ENCODE measurements at places on chromosomes 16 and 17. TPM values are rescaled to one million over a fixed set of nuclear protein-coding genes. Genes with fewer than 3 reads are reported as not detected.

DNA sequence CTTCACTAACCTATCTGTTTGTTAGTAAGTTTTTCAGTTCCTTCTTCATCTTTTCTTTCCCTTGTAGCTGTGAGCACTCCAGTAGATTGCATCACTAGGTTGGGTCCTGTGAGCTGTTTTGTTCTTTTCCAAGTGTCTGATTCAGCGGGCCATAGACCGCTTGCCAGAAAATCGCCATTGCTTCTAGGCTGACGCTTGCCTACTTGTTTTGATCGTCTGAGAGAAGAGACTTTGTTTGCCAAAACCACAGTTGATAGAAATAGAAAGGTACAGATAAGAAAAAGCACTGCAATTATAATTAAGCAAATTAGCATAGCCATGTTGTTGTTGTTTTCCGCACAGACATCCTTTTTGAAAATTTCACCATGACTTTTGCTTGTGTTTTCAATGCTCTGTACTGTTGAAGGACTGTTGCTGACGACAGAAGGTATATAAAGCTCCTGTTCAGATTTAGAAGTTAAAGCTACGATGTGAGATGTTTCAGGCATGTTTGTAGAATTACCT lies 3.1 kb downstream of the EVI2A start:
- DNase-seq = peak; percentile 67

GRCh38 chr17:75689441-75689873 lies 22.3 kb downstream of the SAP30BP start:
- peak; percentile 50 for DNase-seq

GRCh38 chr17:50947782-50948543 lies 81.8 kb upstream of the TOB1 start:
- no peak for DNase-seq

- no peak for DNase-seq
Measured at GRCh38 chr17:14298221-14298946, 2.5 kb upstream of the HS3ST3B1 start.

GRCh38 chr17:72380737-72381136 lies 259.9 kb downstream of the SOX9 start:
- no peak for DNase-seq

DNA sequence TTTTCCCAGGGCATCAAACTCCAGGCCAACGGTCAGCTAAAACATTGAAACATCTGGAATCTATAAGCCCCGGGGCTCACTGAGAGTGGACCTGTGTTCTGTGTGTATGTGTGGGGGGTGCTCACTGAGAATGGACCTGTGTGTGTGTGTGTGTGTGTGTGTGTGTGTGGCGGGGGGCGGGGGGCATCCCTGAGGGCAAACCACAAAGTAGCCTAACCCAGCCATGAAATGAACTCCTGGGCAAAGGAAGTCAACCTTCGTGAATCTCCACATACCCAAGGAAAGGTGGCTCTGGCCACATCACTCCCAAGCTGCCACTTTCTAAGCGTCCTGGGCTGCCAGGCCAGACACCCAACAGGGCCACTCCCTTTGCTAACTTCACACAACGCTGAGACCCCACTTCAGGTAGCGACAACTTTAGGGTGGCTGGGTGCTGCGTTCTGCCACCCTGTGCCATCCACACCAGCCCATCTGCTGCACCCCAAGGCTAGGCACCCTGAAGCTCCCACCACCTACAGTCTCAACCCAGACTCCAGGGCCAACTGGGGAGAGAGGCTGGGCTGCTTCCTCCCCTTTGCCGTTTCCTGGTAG lies 1.6 kb downstream of the MAFG start:
- no peak for DNase-seq

DNA sequence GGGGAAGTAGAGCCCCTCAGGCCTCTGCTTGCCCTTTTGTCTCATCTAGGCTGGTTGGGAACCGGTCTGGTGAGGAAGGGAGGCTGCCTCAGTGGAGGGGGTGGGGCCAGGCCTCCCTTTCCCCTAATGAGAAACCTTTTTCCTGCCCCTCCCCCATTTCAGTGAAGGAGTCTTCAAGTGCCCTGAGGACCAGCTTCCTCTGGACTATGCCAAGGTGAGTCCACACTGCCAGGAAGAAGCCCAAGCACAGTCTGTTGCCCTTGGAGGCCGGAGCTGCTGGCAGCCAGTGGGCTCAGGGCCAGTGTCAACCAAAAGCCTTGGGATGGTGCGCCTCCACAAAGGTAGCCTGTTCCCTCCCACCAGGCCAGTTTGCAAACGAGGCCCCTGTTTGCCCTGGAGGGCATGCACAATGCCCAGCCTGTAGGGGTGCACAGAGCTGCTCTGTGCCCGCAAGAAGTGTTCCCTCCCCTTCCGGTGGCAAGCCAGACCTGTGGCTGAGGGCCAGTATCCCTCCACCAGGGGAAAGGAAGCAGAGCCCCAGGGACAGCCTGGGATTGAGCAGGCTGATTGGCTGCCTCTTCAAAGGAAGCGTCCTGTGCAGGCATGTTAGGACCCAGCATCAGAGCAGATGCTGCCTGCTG lies 3.4 kb downstream of the TRAF4 start:
- DNase-seq = no peak

- DNase-seq = no peak
Measured at GRCh38 chr17:1041746-1042145, 44.8 kb downstream of the TIMM22 start.

GRCh38 chr17:16211590-16211989 lies 3.7 kb downstream of the NCOR1 start:
- DNase-seq = no peak

DNA sequence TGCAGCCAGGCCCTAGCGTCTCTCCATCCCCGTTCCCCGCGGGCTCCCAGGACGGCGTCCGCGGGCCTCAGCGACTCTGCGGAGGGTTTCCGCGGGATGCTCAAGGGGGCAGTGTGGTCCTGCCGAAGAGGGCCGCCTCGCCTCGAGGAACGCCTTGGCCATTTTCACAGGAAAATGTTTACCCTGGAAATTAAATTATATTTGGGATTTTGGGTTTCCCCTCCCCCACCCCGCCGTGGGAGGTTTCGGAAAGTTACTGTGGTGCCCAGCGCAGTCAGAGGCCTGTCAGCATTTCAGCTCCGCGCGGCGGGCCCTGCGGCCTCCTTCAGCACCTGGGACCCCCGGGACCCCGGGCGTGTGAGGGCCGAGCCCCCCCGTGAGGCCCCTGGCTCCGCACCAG lies 94.5 kb downstream of the PCTP start:
- DNase-seq = peak; percentile 23

DNA sequence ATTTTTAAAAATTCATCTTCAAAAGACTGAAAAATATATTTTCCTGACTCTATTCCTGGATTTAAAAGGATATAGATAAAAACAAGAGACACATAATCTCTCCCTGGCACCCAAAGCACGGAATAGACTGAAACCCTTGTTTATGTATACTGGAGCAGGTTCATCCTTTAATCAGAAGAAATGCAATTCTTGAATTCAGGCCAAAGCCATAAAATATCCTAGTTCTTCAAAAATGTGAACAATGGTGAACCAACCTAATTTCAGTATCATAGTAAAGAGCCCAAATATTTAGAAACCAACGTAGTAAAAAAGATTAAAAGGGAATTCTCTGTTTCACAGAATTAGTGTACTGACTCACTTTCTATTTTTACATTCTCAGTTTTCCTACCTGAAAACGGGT lies 188.5 kb upstream of the C17orf78 start:
- no peak for DNase-seq

GRCh38 chr16:17367923-17368322 lies 102.8 kb downstream of the XYLT1 start:
- DNase-seq = no peak

- DNase-seq = no peak
Measured at GRCh38 chr16:75225678-75226515, 7.1 kb downstream of the CTRB1 start.

DNA sequence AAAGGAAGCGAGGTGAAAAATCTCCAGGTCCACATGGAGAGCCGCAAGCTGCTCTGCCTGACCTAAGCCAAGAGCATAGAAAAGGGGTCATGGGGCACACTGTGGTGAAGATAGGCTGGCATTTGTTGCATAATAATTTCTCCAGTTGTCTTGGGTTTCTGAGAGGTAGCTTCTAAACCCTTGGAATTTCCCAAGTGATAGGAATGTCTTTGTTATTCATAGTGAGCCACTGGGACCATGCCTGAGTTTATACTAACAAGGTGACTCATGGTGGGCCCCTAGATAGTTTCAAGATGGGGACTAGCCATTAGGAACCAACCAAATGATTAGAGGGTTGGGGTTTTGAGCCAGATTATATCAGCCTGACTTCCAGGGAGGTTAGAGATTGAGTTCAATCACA lies 25.6 kb downstream of the SOST start:
- no peak for DNase-seq

DNA sequence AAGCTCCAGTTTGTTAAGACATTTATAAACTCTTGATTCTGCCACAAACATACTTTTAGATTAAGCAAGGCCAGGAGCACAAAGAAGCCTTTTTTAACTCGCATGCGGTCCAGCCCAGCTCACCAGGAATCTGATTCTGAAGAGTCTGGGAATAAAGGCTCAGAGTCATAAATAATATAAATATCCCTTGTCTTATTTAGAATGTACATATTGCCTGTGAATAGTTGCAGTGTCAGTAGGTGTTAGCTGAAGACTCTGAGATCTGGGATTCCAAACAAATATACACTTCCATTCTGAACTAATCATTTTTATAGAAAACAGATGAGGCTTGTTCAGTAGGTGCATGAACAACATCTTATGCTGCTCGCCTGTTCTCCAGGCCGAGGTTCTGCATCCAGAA lies 59.1 kb upstream of the ELAC2 start:
- no peak for DNase-seq

DNA sequence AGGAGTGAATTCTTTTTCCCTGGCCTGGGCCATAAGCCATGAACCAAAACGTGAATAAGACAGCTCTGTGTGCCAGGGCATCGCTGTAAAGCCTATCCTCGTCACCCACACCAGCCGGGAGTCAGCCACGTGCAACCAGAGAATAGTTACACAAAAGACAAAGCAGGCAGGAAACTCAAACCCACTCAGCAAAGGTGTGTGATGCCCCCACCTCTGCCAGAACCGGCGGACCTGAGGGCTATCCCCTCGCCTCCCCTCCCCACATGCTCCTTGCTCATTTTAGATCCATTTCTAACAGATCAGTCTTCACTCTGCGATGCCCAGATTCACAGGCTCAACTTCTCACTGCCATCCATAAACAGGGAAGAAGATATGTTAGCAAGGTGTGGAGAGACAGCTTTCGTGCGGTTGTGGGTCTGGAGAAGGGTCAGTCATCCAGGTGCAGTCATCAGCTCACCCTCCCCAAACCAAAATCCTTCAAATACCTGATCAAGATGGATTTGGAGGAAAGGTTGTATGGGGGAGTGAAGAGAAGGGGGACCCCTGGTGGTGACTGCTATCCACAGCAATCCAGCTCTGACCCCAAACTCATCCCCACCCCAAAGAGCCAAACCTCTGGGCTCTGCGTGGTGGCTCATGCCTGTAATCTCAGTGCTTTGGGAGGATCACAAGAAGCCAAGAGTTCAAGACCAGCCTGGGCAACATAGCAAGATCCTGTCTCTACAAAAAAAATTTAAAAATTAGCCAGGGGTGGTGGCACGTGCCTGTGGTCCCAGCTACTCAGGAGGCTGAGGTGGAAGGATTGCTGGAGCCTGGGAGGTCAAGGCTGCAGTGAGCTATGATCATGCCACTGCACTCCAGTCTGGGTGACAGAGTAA lies 219.2 kb downstream of the C16orf78 start:
- DNase-seq = peak; percentile 31

- no peak for DNase-seq
Measured at GRCh38 chr17:71011391-71011790, 842.1 kb downstream of the KCNJ2 start.

DNA sequence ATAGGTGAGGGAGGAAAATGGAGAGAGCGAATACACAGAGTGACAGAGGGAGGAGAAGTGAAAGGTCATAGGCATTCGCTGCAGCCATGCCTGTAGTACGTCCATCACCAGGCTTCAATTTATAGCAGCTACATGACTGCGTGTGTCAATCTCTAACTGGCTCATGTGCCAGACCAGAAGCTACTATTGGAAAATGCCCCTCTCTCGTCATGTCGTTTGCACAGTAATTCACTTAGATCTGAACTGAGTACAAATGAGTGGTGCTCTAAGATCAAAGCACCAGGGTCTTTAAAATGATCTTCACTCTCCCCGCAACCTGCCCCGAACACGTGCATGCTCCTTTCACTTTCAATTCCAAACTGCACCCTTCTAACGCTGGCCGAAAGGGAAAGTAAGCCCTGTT lies 51.3 kb downstream of the ADCY9 start:
- peak; percentile 41 for DNase-seq

- no peak for DNase-seq
Measured at GRCh38 chr17:45251931-45252330, 10.0 kb downstream of the SPATA32 start.

DNA sequence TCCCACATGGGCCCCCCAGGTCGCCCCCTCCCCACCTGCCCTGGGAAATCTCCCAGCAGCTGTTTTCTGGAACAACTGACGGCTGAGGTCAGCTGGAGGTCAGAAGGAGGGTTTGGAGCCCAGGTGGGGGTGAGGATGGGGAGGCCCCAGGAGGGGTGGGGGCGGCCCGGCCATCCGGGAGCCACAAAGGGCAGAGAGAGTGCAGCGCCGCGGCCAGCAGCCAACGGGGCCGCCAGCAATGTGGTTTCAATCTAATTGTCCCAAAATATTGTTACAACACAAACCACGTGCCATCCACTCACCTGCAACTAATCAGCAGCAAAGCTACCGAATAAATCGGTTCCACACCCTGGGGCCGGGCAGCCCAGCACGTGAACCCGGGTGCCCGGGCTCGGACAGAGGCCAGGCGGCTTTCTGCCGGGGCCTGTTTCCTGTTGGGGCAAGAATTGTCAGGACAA lies 28.3 kb upstream of the SLC38A10 start:
- DNase-seq = no peak

- no peak for DNase-seq
Measured at GRCh38 chr17:80722661-80723060, 178.0 kb downstream of the RPTOR start.

- DNase-seq = no peak
Measured at GRCh38 chr16:21301895-21302291, 23.8 kb upstream of the CRYM start.

DNA sequence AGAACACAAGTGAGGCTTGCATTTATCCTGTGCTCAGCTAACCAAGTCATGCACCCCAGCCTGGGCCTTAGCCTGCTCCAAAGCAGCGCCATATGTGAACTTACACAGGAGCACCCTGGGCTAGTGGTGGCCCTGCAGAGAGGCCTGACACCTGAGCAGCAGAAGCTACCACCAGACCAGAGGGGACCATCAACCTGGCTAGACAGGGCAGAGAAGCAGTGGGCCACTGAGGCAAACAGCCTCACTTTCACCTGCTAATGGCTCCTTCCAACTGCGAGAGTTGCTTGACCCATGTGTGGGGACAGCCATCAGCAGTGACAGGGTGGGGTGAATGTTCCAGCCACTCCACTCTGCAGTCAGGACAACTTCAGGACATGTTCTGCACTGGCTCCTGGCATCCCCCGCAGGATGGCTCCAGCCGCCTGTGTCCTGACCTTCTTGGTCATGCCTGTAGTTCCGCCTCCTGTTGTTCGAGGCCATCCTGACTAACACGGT lies 2.9 kb upstream of the C16orf95 start:
- DNase-seq = no peak

- no peak for DNase-seq
Measured at GRCh38 chr17:57279432-57279831, 23.1 kb downstream of the MSI2 start.

Gene DNAH9
- not detected for total RNA-seq

Gene OSGIN1
- 2.4 TPM for total RNA-seq

Gene CSNK1D
- 166 TPM for total RNA-seq

Gene TBC1D3K
- total RNA-seq = not detected

Gene RPUSD1
- total RNA-seq = 22.7 TPM

Gene NRN1L
- total RNA-seq = 1.9 TPM

Gene PPP1R27
- total RNA-seq = not detected

Gene PIK3R5
- total RNA-seq = 43.0 TPM

Gene RRN3
- total RNA-seq = 39.5 TPM

Gene PCYT2
- 13.9 TPM for total RNA-seq

Gene CDRT15
- not detected for total RNA-seq

Gene NLGN2
- total RNA-seq = 19.8 TPM

Gene ABCC11
- total RNA-seq = 0.17 TPM

Measured in activated T-cell treated with anti-CD3 and anti-CD28 coated beads, Interleukin-2, amount 50 U/mL, for 72 hours (primary cell).